ENCODE measurements at places on chromosomes 1 and 21.
A peak's percentile ranks its signal among the peaks of the same experiment; 100 is the strongest.

DNA sequence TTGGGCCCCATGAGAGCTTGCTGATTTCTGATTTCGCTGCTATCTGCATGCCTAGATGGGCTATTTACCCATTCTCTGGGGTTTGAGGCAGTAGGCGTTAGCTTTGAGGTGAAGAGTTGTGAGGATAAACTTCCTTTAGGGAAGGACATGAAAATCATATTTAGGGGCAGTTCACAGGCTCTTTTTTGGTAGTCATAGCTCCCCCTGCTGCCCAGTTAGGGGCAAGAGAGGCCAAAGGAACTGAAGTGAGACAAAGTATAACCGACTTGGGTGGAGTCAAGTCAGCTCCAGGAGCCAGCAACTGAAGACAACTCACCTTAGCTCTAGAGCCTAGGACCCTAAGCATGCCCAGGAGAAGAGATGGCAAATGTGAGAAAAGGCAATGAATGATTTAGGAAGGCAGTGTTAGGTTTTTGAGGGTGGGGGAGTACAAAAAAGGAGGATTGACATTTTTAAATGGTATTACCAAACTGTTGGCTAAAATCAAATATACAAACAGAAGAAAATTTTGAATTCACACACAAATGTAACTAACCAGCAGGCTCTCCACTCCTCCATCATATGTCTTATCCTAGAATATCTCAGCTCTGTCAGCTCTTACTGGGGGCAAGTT lies 625.2 kb downstream of the LMO4 start:
- peak; percentile 77 for DNase-seq

DNA sequence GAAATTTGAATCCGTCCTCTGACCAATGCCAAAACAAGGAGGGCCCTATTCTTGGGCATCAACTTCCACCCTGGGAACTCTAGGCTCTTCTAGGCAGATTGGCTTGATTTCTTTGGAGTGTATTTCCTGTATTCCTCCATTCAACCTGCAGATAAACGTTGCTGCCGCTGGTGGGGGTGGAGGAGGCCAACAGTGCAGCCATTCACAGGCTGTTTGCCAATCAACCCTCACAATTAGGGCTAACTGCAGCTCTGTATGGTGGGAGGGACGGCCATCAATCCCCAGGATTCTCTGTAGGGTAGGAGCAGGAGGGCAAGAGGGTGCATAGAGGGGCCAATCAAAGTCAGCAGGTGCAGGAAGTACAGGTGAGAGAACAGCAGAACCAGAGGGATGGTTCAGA lies 273.1 kb upstream of the PROX1 start:
- DNase-seq: no peak

GRCh38 chr21:33058527-33058926 lies 11.4 kb upstream of the OLIG1 start:
- no peak for DNase-seq

DNA sequence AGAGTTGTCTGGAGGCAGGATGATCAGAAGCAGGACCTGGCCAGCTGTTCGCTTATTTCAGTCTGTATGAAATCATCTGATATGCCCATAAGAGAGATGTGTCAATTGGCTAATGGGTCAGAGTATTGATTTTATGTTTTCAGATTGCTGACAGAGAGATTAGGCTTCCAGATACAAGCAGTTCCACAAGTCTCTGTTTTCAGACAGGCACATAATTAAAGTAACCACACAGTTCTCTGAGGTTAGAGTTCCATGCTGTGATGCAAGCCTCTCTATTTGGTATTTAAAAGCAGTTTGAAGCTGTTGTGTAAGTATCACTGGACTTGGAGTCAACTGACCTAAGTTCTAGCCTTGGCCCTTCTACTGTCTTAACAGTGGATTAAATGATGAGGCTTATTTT lies 50.1 kb downstream of the ATF6 start:
- peak; percentile 15 for DNase-seq

- peak; percentile 65 for DNase-seq
Measured at GRCh38 chr1:174998569-174999215, 1.1 kb upstream of the CACYBP start.

DNA sequence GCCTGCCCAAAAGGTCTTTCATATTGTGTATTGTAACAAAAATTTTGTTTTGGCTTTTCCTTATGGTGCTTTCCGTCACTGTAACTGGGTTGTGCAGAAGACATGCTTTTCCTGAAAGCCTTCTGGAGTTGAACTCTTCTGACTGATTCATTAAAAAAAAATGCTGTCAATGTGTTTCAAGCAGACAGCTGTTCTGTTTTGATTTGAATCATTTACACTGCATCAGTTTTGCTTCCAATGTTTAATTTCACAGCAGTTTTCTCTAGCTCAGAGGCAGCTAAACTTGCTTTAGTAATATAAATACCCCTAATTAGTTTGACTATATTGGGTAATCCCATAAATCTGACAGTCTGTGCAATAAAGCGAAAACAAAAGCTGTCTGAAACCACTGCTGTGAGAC lies 7.9 kb downstream of the UTP11 start:
- DNase-seq: no peak

- DNase-seq: peak; percentile 88
Measured at GRCh38 chr1:59481881-59482505, 185.1 kb downstream of the FGGY start.

- DNase-seq: no peak
Measured at GRCh38 chr1:51504806-51505525, 14.1 kb downstream of the EPS15 start.

- DNase-seq: no peak
Measured at GRCh38 chr1:184637664-184638240, 116.9 kb downstream of the EDEM3 start.

- peak; percentile 61 for DNase-seq
Measured at GRCh38 chr1:78622548-78622947, 2.3 kb downstream of the IFI44L start.

DNA sequence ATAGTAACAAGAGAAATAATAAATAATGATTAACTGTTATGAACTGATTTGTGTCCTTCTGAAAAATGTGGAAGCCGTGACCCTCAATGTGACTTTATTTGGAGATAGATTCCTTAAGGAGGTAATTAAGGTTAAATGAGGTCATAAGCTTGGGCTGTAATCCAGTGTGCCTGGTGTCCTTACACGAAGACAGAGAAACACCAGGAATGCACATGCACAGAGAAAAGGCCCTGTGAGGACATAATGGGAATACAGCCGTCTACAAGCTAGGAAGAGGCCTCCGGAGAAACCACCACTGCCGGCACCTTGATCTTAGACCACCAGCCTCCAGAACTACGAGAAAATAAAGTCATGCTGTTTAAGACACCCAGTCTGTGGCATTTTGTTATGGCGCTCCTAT lies 215.9 kb downstream of the NEGR1 start:
- peak; percentile 3 for DNase-seq

- no peak for DNase-seq
Measured at GRCh38 chr1:77631751-77632150, 50.7 kb downstream of the ZZZ3 start.

DNA sequence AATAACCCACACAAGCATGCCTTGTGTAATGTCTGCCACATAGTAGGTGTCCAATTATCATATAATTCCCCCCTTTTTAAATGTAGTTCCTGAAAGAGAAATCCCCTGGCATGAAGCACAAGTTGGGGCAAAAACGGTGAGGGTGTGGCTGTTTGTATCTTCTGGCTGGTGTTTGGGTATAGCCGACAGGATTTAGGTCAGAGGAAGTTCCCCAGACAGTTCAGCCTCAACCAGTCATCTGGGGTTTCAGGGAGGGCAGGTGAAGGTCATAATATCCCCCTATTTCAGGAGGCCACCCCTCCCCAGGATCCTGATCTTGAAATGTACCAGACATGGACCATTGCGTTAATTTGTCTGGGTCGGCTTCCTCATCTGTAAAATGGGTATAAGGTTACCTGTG lies 29.1 kb upstream of the JUN start:
- no peak for DNase-seq

- no peak for DNase-seq
Measured at GRCh38 chr1:165355139-165355976, 1.2 kb downstream of the LMX1A start.

GRCh38 chr1:192549937-192550336 lies 25.6 kb upstream of the RGS1 start:
- no peak for DNase-seq

DNA sequence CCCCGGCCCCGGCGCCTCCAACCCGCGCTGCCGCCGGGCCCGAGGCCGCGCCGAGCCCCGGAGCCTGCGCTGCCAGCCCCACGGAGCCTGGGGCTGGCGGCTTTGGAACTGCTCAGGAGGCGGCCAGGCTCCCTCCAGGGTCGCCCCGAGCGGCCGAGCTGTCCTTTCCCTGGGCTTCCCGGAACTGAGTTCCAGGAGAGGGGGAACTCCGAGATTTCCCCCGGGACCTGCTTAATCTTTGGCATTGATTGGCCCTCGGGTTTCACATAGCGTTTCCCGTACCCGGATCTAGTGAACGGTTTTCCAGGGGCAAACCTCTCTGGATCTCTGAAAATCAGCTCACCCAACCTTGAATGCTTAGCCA lies 504 bp downstream of the H6PD start:
- peak; percentile 64 for DNase-seq

DNA sequence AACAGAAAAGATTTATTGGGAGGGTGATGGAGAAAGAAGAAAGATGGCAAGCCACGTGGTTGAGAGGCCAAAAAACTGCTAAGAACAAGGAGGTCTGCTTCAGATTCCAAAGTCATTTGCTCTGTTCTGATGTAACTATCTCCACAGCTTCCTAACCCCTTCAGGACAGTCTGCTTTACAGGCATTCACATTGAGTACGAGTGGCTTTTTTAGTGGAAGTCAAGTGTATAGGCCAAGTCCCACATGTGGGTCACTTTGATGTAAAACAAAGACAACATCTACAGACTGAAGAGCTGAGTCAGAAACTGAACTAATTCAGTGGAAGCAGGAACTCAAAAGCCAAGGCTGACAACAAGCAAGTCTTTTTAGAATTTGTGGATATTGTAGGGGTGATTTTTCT lies 128.7 kb upstream of the F3 start:
- DNase-seq: no peak

DNA sequence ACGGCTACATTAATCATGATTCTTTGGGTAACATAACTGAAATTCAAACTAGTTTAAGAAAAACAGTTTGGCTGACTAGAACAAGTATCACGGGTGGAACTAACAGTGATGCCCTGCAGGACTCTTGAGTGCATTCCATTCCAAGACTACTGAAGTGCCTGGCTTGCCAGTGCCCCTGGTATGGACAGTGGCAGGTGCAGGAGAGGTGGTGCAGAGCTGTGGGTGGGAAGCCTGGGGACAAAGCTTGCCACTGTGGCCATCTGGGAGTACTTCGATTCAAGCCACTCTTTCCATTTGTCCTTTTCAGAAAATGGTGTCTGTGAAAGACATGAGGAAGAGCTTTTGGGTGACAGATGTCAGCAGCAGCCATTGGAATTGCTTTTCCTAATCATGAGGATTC lies 166.5 kb downstream of the RRAGC start:
- DNase-seq: no peak

GRCh38 chr1:6495540-6496364 lies 4.3 kb upstream of the PLEKHG5 start:
- no peak for DNase-seq

- DNase-seq: peak; percentile 61
Measured at GRCh38 chr1:96633695-96634094, 87.9 kb upstream of the PTBP2 start.

- DNase-seq: no peak
Measured at GRCh38 chr1:77757066-77757584, 2.5 kb downstream of the USP33 start.

DNA sequence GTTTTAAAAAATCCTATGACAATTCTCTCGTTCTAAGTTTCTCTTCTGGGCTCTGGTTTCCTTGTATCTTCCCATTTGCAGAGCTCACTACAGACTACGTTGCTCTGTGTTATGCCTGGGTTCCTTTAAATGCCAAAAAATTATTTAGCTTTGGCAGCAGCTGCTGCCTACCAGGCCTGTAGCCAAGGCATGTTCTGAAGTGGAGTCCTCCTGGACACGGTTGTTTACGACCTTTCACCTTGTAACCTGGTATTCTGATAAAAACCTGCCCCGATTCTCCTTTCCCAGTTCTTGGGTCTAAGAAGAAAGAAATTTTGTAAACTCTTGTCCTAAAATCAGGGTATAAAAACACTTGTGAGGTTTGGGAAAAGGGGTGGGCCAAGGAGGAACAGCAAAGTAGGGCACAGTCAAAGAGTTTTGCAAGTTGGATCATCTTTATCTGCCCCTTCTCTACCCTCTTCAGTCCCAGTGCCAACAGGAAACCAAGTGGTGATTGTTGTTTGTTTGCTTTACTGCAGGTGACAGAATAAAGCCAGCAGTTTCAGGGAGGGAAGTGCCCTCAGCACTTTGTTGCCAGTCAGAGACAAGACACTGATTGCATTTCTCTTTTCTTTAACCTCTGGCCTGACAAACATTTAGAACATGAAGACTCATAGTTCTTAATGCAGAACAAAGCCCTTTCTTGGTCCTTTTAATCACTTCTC lies 3.1 kb upstream of the TXNIP start:
- DNase-seq: no peak

DNA sequence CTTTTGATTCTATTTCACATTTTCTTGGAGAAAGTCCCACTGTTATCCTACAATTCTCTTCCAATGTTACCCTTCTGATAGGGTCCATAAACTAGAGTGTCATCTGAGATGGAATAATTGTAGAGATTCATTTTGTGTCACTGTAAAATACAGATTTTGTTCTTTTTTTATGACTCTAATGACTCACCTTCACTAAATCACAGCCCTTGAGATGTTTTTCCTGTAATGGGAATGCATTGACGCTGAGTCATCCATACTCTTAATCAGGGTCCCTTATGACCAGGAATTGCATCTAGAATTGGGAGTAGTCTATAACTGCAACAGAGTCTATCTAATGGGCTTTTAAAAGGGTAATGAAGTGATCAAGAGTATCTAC lies 315.5 kb downstream of the TGFB2 start:
- peak; percentile 93 for DNase-seq

GRCh38 chr21:31161157-31161556 lies 122.9 kb upstream of the KRTAP19-8 start:
- DNase-seq: peak; percentile 49

- DNase-seq: peak; percentile 35
Measured at GRCh38 chr1:150995896-150996295, 10.8 kb downstream of the MINDY1 start.

GRCh38 chr1:177021687-177022086 lies 142.8 kb downstream of the ASTN1 start:
- no peak for DNase-seq

DNA sequence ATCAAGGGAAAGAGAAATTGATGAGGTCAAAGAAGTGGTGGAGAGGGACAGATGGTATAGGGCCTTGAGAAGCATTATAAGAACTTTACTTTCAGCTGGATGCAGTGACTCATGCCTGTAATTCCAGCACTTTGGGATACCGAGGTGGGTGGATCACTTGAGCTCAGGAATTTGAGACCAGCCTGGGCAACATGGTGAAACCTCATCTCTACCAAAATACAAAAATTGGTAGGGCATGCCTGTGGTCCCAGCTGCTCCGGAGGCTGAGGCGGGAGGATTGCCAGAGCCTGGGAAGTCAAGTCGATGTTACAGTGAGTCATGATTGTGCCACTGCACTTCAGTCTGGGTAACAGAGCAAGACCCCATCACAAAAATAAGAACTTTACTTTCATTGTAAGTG lies 5.7 kb downstream of the TMEM50A start:
- DNase-seq: peak; percentile 91
